ENCODE measurements at places on chromosomes 2 and 18.

DNA sequence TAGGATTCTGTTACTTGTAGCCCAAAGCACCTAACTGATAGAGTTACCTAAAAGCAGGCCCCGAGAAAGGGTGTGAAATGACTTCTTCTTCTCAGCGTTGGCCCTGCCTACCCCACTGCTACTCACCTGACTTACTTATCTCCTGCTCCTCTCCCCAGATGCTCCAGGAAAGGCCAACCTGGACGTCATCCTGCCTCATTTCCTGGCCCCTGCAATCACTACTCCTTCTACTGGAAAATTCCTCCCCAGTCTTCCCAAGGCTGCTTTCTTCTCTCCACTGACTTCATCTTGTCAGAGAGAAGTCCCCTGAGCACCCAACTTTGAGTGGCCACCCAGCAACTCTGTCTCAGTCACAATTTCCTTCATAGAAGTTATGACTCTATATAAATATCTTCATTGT is 63.4 kb upstream of the KLF7 start:
- no peak for DNase-seq

DNA sequence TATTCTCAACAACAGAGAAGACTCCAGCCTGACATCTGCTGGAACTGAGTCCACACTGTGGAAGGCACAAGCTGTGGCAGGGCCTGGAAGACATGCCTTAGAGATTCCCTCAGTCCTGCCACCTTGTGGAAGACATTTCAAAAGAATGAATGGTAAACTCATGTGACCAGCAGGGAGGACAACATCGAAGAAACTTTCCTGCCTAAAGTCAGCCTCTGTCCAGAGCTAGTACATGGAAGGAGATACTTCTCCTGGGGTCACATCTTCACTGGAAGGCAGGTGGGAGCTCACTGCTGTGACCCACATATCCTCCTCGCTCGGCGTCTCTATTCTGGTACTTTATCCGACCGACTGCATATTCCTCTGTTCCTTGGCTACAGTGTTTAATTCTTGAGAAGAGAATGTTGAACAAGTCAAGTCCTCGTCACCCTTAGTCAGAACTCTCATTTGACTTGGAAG is 59.5 kb downstream of the PUM2 start:
- DNase-seq = peak; percentile 41

DNA sequence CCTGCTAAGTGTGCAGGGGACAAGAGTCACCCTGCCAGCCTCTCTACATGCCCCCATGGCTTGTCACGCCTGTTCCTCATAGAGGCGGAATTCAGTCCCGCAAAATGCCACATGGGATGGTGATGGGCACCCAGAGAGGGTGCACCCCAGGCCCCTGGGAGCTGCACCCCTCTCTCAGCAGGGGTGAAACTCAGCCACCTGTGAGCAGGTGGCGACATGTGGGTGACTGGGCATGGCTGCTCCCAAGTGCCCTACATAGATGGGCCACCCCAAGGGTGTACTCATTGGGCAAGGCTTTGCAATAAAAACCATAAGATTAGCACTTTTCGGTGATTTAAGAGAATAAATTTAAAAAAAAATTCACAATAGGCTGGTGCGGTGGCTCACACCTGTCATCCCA is 6.3 kb downstream of the HS6ST1 start:
- DNase-seq = no peak

- DNase-seq = no peak
These were observed 31.6 kb upstream of the VWC2L start for GRCh38 chr2:214379227-214379626.

GRCh38 chr2:155770516-155770915 is 562.0 kb downstream of the NR4A2 start:
- no peak for DNase-seq

DNA sequence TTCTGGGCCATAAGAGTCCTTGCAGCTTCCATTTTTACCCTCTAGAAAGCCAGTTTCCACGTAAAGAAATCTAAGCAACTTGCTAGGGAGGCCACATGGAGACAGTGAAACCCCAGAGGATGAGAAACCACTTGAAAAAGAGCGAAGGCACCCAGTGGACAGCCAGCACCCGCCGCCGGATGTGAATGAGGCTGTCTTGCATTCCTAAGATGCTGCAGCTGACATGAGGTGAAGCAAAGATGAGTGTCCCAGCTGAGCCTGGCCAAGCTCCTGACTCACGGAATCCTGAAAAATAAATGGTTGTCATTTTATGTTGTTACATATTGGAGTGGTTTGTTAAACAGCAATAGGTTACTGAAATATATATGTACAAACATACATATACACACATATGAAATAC is 65.9 kb upstream of the STPG4 start:
- DNase-seq = no peak

DNA sequence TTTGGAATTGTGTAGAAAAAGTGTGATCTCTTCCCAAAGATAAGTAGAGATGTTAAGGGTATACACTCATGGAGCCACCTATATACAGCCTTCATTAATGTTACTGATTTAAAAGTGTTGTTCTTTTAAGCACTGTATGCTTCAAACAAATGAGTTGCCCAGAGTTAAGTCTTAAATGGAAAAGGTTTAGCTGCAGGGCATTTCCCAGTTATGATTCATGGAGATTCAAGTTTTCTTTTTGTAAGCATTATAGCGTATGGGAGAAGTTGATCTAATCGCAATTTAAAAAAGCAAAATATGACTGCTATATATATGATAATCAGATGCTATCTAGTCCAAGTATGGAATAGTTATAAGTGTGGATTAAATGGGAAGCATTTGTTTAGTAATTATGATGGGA is 4.8 kb downstream of the PDK1 start:
- no peak for DNase-seq

GRCh38 chr18:28189400-28190239 is 12.7 kb upstream of the CDH2 start:
- peak; percentile 56 for DNase-seq

GRCh38 chr2:161754379-161754778 is 130.2 kb downstream of the SLC4A10 start:
- DNase-seq = no peak

DNA sequence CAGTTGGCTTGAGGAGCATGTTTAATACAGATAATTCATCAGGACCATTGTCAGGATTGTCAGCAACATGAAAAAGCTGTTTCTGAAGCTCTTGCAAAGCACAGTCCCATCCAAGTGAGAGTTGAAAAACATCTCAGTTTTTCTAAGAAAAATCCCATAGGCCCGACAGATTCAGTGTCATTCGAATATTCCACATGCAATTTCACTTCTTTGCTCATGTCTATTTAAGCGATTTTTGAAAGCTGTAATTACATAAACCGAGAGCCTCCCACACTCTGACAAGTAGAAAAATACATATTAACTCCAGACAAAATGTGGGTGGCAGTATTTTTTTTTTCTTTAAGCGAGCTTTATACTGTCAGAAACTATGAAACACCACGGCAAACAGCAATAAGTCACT is 134.7 kb upstream of the GALNT5 start:
- no peak for DNase-seq

DNA sequence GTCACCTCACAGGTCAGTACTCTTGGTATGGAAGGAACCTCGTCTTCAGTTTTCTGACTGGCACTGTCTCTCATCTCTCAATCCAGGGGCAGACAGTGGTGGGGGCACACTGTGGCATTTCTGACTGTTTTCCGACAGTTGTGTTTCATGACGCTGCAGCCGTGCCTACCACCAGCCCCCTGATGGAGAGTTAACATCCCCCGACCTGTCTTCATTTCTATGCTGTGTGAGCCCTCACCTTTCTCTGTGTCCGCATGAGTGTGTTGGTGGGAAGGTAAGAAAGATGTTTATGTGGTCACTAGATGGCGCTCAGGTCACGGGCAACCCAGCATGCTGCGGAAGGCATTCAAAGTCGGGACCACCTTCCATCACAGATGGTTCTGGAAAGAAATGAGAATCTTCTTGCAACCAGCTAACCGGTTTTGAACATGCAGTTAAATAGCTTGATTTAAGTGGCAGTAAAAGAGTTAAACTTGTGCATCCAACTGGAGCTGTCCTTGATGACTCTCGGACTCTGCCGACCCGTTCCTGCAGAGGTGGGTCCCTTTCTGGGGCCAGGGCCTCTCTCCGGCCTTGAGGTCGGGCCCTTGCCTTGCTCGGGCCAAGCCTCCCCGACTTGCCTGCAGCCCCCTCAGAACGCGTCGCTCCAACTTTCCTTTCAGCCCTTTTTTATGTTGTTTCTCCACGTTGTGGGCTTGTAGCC is 92.4 kb downstream of the DYSF start:
- DNase-seq = peak; percentile 32

GRCh38 chr18:76720683-76721082 is 101.7 kb upstream of the ZNF236 start:
- no peak for DNase-seq

DNA sequence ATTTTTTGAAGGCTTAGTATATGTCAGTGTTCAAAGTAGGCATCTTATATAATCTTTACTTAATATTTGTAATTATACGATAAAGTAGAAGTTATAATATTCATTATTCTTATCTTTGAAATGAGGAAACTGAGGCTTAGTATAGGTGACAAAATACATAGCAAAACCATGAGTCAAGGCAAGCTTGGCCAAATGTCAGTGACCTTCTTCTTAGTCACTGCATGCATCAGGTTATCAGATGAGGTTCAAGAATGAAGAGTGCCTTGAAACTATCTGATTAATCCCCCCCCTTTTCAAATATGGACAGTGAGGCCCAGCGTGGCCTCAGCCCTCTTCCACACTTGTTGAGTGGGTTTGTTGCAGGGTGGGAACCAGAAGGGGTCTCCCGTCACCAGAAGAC is 59.3 kb downstream of the PMAIP1 start:
- no peak for DNase-seq

DNA sequence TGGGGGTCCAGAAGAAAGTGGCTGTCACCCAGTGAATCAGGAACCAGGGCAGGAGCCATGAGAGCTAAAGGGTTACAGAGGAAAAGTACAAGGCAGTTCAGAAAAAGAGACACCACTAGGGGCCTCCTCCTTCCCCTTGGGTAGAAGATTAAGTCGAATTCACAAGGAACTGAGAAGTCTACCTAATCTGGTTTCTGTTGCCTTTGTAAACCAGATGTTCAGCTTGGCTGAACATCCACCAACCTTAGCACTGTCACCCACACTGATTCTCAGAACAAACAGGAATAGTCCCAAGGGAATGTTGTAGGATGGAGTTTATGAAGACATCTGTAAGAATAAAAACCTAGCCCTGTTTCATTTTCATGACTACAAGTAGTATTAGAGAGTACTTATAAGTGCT is 90.4 kb upstream of the NOSTRIN start:
- no peak for DNase-seq

DNA sequence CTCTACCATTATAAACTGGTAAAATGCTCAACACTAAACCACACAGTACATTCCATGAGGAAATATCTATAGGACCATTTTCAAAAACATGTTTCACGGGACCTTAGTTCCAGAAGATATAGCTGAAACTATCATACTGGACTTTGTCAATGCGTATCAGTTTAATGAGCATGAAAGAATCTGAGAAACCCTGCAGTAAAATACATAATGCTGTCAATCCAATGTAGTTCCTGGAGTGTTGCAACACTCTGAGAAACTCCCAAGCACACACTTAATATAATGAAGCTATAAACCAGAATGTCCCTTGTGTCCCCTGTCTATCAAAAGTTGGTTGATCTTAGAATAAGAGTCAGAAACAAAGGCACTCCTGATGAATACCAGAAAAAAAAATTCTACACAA is 16.2 kb downstream of the IWS1 start:
- no peak for DNase-seq

- no peak for DNase-seq
These were observed 86.3 kb downstream of the ZFP36L2 start for GRCh38 chr2:43139996-43140621.

- no peak for DNase-seq
These were observed 217.5 kb downstream of the TGIF1 start for GRCh38 chr18:3667255-3668137.

DNA sequence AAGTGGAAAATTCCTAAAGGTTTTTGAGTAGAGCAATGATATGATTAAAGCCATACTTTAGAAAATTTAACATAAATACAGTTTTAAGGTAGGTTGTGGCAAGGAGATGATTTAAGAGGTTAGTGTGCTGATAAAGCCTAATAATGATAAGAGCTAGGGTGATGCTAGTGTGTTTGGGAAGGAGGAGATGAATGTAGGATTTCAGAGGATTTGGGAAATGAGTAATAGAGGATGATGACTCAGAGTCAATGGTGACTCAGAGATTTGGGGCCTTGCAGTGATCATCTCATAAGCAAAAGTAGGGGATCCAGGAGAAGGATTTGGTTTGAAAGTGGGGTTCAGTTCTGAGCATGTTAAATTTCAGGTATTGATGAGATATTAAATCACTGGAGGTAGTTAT is 23.3 kb downstream of the STAMBP start:
- no peak for DNase-seq

DNA sequence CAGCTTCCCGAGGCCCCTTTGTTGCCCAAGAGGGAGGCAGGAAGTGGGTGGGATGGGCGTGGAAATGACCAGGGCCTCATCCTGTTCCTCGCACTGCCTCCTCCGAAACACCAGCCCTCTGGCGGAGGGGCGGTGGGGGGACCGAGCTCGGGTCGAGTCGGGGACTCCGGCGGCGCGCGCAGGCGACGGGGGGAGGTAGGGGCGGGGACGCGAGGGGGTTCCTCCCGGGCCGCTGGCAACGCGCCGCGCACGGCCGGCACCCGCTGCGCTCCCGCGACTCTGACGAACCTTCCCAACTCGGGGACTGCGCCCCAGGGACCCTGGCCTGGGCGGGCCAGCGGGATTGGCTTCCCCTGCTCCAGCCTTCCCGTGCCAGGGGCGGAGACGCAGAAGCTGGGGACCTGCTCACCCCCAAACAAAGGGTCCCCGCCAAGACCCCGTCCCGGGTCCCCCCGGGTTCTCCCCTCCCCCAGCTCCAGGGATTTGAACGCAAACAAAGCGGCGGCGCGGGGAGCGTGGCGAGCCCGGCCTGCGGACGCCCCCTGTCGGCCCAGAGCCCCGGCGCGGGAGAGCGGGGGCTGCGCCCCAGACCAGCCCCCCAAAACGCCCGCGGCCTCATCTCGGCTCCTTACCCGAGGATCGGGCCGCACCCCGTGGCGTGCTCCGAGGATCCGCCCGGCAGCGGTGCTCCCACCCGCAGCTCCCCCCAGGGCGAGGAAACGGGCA is 1.2 kb downstream of the SEMA4C start:
- peak; percentile 81 for DNase-seq

DNA sequence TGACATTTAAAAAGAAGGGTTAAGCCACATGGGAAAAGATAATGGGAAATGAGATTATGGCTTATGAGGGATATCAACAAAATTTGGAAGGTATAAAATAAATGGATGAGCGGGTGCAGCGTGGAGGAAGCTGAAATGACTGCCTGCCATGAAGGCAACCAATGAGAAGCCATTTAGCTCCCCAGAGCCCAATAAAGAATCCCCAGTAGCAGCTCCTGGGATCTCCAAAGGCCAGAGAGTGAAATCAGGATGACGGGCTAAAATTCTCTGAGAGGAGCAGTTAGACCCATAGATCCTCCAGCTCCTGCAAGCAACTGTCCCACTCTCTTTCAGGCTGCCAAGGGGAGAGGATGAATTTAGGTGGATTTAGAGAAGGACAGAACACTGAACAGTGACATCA is 12.9 kb upstream of the MAPRE3 start:
- DNase-seq = no peak

GRCh38 chr2:105104208-105104731 is 66.4 kb downstream of the MRPS9 start:
- no peak for DNase-seq

GRCh38 chr2:27779417-27780055 is 8.0 kb downstream of the MRPL33 start:
- no peak for DNase-seq
